ENCODE measurements at places on chromosomes 4 and X. TPM values are rescaled to one million over a fixed set of nuclear protein-coding genes. Genes with fewer than 3 reads are reported as not detected.

DNA sequence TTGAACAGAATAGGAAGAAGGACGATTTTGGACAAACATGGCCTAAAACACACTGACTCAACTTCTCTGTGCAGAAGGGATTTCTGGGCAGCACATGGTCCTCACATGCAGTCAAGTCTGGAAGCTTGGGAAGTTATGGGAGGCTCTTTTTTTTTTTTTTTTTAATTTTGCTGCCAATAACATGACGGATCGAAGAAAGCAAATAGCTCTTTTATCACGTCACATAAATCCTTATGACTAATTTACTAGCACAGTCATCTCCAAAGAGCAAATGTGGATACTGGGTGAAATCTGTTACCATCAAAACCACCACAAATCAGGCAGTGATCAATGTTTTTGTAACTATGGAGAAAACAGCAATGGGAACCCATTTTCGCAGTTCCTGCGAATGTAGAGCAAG, 193.3 kb upstream of the FAM9B start:
- DNase-seq: no peak
- H3K27me3 ChIP-seq: peaks cover 4% of the 10 kb centered on the region
- 0 out of 2 replicates have a peak, but pooled peaks cover 4% of the 10 kb centered on the region for H3K36me3 ChIP-seq
- no peak overlapping the region for H3K4me3 ChIP-seq
- H3K4me1 ChIP-seq: peaks cover 23% of the 10 kb centered on the region
- peak overlapping the region; percentile 18 for H3K27ac ChIP-seq

DNA sequence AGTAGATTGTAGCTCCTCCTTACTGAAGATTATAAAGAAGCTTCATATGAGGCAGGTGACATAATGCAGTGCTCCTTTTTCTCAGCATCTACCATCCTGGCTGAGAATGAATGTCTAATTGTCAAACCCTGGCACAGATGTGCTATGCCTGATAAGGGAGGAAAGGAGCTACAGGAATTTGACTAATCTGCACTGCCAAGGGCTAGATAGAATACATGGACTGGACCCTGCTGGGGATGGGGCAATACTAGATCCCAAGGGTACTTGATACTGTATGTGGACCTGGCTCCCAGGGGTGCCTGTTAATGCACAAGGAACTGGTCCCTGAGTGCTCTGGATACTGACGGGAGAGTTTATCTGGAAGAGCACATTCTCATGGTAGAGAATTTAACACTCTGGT, 362.2 kb upstream of the EMCN start:
- DNase-seq: no peak
- H3K4me3 ChIP-seq: no peak overlapping the region
- H3K27me3 ChIP-seq: peaks cover 2% of the 10 kb centered on the region

The VEGFC gene
- total RNA-seq: 342 TPM

- no peaks in the 10 kb centered on the region for H3K36me3 ChIP-seq
- H3K27me3 ChIP-seq: peaks cover 10% of the 10 kb centered on the region
Measured at GRCh38 chrX:69068301-69069085, 96.8 kb downstream of the PJA1 start.
